ENCODE measurements at places on chromosomes 4 and X.

DNA sequence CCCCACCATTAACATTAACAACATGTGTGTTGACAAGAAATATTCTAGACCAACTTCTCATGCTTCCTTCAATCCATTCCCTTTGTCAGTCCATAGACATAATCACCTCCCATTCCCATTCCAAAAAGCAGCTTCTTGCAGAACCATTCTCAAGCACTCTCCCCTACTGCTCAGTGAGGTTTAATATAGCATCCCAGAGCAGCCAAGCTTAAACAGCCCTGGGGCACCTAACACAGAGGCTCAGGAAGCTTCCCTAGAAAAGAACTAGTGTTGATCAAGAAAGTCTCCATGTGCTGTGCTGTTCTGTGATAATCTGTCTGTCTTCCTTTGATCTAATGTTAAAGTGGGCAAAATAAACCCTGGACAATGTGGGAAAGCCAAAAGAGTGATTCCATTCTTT, 174.2 kb upstream of the NOCT start:
- DNase-seq: no peak

- DNase-seq: no peak
Measured at GRCh38 chrX:586351-586750, 44.2 kb upstream of the SHOX start.

- no peak for DNase-seq
Measured at GRCh38 chr4:174928575-174929253, 10.6 kb downstream of the ADAM29 start.

- no peak for DNase-seq
Measured at GRCh38 chr4:5858020-5858769, 34.7 kb downstream of the CRMP1 start.

DNA sequence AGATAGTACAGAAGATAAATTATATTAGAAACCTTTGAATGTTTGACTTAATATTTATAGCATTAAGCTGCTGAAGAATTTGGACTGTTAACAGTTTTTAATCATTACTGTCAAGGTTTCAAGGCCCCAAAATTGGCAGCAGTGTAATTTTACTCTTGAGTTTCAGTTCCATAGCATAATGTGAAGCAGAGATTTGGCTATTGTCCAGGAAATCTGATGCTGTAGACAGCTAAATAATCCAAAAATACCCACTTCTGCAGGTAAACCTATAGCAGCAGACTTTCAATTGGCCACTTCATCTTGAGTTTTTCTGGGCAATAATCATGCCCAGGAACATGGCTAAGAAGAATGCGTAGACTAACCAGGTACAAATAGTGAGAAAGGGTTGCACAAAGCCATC, 85.0 kb downstream of the RCHY1 start:
- no peak for DNase-seq

DNA sequence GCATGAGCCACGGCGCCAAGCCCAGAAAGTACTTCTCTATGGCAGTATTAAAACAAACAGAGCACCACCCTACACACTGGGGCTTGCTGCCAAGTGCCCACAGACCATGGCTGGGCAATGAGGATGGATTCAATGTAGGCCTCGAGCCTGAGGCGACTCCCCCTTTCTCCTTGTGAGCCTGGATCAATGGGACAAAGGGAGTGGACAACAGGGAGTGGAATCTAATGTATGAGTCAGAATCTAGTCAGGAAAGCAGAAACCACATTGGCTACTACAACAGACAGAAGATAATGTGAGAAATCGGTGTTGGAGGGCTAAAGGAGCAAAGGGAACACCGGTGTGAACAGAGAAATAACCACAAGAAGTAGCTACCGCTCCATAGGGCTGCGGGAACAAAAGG, 37.7 kb upstream of the OCIAD2 start:
- DNase-seq: no peak

GRCh38 chrX:123475068-123475724, 257.7 kb downstream of the THOC2 start:
- no peak for DNase-seq

- peak; percentile 52 for DNase-seq
Measured at GRCh38 chrX:153469811-153470410, 465 bp downstream of the HAUS7 start.

DNA sequence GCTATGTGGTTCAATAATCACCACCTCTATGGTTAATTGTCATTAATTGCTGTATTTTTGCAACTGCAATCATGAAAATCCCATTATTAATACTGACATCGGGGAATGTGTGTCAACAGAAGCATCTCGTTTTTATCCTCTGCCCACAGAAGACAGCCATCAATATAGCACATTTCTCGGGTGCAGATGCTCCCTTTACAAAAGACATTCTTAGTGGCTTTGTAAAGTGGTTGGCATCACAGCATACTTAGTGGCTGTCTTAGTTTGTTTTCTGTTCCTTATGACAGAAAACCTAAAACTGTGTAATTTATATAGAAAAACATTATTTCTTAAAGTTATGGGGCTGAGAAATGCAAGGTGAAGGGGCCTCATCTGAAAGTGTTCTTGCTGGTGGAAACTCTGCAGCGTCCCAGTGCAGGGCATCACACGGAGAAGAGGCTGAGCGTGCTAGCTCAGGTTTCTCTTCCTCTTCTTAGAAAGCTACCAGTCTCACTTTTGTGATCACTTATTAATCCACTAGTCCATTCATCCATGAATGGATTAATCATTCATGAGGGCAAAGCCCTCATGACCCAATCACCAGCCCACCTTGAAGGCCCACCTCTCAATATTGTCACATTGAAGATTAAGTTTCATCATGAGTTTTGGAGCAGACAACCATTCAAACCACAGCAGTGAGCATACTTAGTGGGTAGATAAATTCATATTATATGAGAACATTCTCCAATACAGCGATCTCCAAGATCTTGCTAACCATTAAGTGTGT, 1067.7 kb upstream of the PABPC4L start:
- DNase-seq: no peak

- no peak for DNase-seq
Measured at GRCh38 chr4:75235359-75235951, 278.7 kb downstream of the RCHY1 start.

DNA sequence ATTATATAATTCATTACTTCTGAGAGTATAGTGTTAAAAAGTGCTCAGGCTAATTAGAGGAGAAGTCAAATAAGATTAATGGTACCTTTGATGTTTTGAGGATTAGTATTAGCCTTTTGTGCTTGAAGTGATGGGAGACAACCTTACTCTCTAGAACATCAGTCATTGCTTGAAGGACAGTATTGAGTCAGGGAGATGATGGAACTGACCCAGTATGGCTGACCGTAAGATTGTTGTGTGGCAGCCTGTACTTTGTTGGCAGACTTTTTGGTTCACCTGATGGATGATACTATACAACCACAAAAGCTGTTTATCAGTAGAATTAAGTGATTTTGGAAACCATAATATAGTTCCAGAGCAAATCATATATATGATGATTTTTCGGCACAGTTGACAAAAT, 9.9 kb downstream of the OGT start:
- DNase-seq: no peak

DNA sequence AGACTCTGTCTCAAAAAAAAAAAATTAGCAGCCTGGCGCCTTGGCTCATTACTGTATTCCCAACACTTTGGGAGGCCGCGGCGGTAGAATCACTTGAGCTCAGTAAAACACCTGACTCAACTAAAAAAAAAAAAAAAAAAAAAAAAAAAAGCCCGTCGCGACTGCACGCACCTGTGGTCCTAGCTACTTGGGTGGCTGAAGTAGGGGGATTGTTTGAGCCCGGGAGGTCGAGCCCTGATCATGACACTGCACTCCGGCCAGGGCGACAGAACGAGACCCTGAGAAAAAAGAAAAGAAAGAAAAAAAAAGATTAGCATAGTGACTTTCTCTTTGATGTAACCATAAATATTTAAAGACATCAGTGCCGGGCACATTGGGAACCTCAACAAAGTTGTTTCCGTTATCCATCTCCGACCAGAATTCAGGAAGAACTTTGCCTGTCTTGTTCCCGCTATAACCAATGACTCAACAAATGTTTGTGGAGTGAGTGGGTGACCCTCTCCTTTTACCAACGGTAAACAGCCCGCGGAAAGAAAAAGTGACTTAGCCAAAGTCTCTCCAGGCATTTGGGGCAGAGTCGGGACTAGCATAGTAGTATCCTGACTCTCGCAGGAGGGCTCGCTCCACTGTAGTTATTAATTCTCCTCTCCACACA, 553 bp upstream of the MED28 start:
- DNase-seq: no peak

- DNase-seq: no peak
Measured at GRCh38 chr4:163523791-163524365, 29.4 kb downstream of the TMA16 start.

DNA sequence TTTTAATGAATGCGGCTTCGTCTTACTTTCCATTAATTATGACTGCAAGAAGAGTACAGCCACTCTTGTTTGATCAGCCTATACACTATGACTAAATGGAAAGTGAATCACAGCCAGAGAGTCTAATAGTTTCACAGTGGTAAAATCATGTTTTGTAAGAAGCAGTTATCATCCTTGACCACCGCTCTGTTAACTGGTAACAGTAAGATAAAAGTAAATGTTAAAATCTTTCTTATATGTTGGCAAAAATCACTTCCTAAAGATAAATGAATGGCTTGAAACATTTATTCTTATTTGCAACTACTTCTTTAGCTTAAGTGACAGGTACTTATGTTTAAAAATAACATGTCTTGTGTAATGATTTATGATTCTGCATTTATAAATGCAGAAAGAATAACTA, 13.2 kb downstream of the GALNT7 start:
- DNase-seq: no peak

GRCh38 chr4:87855559-87855958, 22.8 kb downstream of the MEPE start:
- no peak for DNase-seq

DNA sequence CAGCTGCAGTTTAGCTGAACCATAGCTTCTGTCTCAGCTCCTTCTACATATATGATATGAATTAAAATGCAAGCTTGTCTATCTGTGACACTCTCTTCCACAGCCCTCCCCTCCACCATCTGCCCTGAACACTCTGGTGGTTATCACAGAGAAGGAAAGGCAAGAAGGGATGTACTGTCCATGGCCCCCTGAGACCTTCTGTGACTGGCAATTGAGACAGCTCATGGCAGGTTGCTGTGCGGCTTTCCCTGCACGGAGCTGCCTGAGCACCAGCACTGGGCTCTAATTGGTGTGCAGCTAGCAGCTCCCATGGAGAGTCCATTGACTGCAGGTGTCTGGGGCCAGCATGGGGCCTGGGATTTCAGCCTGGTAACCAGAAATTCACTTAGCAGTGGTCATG, 109.8 kb upstream of the ANXA3 start:
- no peak for DNase-seq

- no peak for DNase-seq
Measured at GRCh38 chr4:23911675-23912455, 22.0 kb upstream of the PPARGC1A start.

DNA sequence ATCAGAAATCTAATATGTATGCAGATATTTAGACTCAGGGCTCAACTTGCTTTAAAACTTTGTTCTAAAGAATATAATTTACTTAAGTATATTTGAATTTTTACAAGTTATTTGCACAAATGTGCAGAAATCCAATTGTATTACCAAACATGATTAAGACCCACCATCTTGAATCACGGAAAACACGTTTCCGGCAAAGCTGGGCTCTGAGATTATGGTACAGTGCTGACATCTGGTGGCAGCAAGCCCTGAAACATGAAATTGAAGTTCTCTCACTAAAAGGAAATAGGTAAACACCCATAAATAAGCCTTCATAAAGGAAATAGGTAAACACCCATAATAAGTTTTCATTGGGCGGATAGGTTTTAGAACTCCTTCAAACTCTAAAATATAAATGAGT, 98.3 kb upstream of the MAOA start:
- DNase-seq: peak; percentile 12

- no peak for DNase-seq
Measured at GRCh38 chr4:38152721-38153386, 192.7 kb downstream of the PTTG2 start.

GRCh38 chrX:39267176-39267575, 465.9 kb downstream of the MID1IP1 start:
- no peak for DNase-seq

GRCh38 chrX:23575281-23575680, 92.0 kb upstream of the PRDX4 start:
- no peak for DNase-seq

- DNase-seq: no peak
Measured at GRCh38 chr4:128727658-128728057, 81.8 kb upstream of the JADE1 start.

DNA sequence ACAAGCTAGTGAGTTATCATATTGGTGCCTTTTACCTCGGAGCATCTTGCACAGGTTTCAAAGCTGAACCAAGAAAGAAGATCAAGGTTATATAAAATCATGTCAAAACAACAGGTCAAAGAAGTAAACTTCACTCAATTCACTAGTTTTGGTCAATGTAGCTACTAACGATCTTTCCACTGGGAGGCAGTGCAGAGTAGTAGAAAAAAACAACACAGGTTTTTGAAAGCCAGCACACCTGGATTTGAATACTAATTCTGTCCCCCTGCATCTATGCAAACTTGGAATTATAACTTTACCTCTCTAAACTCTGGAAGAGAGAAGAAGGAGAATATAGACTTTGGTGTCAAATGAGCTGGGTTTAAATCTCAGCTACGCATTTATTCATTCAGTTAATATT, 266.1 kb downstream of the GRIA3 start:
- no peak for DNase-seq

- DNase-seq: no peak
Measured at GRCh38 chr4:108890484-108890881, 127.6 kb upstream of the ETNPPL start.

DNA sequence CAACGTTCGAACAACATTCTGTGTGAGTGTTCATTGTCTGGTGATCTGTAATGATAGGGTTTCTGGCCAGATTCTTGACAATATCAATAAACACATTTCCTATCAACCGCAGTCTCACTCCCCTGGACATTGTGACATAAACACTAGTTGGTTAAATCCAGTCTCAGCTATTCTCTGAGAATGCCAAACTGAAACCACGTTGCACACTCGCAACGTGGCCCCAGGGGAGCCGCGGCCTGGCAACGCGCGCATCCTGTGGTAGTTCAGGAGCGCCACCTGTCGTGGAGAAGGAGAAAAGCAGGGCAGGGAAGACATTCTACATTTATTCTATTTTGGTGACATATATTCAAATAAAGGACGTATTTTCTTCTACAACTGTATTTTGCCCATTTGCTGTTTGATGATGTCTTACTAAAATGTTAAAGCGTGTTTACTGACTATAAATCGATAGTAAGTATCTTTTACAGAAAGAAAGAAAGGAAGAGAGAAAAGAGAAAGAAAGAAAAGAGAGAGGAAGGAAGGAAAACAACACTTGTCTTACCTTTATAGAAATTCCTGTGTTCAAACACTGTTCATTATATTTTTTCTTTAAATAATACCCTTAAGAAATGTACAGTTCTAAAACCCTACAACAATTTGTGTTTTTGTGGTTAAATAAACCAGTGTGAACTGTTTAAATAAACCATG, 738.3 kb upstream of the FRG1 start:
- no peak for DNase-seq

DNA sequence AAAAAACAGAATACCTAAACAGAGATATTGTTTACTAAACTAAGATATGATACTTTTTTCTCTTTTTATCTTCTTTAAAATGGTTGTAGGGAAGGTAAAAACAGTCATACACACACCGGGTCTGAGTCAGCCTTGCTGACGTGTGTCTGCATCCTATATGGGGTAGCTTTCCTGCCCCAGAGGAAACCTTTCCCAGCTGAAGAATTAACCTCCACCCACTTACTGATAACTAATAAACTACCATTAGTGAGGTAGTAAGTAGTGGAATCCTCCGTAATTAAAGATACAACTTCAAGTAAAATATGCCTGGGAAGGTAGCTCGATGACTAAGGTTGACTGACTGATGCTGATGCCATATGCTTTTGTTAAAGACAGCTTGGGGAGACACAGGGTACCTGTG, 312.2 kb downstream of the DCTD start:
- no peak for DNase-seq

Measured in HuH-7.5 (cell line).